ENCODE measurements at places on chromosomes 5 and 9.

GRCh38 chr5:34585601-34586104 is 70.5 kb upstream of the RAI14 start:
- DNase-seq = peak; percentile 73

GRCh38 chr9:128226412-128226801 is 23.2 kb downstream of the DNM1 start:
- no peak for DNase-seq

GRCh38 chr5:68962757-68963484 is 130.9 kb upstream of the SLC30A5 start:
- DNase-seq = peak; percentile 71

DNA sequence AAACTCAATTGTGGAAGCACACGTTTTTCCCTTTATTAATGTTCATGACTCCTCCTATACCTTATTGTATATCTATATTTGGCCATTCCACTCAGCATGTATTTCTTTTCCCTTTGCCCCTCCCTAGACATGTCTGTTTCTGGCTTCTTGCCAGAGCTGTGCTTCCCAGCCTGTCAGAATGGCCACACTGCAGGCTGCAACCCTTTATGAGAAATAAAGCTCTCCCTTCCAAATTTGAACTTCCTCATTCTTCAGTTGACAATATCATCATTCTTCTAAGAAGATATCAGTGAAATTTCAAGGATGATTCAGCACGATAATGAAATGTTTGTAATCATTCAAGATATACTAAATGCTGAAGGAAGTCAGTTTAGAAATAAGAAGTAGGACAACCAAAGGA is 107.6 kb upstream of the PRSS3 start:
- DNase-seq = no peak

DNA sequence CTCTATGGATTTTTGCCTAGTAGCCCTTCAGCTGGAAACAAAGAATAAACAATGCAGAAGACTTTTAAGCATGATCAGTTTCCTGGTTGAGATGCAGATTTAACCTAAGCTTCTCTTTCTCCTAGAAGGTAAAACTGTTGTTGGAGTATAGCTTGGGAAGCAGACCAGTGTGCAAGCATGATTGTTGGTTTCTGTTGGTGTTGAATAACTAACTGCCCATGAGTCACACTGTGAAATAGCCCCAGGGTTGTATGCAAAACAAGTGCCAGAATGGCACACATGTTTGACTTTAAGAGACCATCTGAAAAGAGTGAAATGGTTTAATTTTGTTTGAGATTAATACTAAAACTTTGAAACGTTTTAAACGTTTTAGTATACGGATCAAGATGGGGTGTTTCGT is 227.1 kb downstream of the ARHGEF28 start:
- DNase-seq = peak; percentile 48

- DNase-seq = peak; percentile 19
Observed at GRCh38 chr9:107539427-107540163, 50.0 kb upstream of the KLF4 start.

DNA sequence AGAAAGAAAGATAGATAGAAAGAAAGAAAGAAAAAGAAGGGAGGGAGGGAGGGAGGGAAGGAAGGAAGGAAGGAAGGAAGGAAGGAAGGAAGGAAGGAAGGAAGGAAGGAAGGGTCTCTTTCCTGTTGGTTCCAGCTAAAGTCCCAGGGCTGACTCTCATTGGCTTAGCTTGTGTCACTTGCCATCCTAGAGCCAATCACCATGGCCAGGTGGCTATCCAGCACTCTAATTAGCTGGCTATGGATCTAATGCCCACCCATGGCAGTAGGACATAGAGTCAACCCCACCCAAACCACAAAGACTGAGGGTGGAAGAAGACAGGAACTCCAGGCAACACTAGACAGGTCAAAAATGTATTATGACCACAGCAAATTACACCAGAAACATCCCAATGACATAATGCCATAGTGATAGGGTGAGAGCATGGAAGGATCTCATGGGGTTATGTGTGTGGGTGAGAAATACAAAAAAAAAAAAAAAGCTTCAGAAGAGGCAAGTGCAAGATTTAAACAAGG is 10.8 kb upstream of the CPLX2 start:
- DNase-seq = no peak

- DNase-seq = no peak
Observed at GRCh38 chr9:122936883-122937282, 3.9 kb upstream of the RABGAP1 start.

DNA sequence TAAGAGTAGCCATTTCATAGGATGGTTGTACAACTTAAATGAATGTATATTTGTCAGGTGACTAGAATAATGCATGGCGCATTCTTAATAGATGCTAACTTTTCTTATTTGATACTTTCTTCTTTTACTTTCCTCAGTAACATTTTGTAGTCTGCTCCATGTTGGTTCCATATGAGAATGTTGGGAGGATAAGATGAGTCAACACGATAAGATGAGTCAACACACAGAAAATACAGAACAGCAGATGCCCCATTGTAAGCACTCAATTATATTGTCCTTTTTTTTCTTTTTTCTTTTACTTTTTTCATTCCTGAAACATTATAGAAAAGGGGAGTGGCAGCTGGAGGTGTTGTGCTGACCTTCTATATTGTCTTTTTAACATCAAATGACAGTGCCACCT is 92.3 kb upstream of the SPATA31C2 start:
- DNase-seq = no peak
